ENCODE measurements at places on chromosomes 2 and 18. TPM values are rescaled to one million over a fixed set of nuclear protein-coding genes. Genes with fewer than 3 reads are reported as not detected.

DNA sequence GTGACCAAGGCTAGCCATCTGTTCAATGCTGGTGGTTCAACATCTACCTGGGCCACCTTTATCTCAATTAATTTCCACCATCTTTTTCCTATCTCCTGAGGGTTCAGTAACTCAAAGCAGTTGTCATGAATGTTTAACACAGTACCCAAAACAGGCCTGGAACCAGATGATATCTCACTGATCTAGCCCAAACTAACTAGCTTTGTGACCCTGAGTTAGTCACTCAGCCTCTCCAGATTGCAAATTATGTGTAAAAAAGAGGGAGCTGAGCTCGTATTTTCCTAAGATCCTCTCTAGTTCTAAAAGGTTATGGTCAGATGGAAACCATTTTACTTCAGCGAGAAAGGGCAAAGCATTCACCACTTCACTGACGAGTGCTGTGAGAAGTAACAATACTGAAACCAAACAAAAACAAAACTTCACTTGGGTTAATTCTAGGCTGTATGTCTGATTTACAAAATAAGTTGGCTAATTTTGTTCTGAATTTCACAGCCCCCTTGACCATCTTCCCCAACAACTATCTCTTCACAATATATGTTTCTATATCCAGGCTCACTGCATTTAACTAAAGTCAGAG, 14.8 kb downstream of the SPRED2 start:
- no peak for DNase-seq

GRCh38 chr2:124523096-124523495, 498.0 kb downstream of the CNTNAP5 start:
- no peak for DNase-seq

- no peak for DNase-seq
Observed at GRCh38 chr2:136131961-136132824, 14.2 kb upstream of the CXCR4 start.

GRCh38 chr2:8030573-8031303, 651.1 kb upstream of the ID2 start:
- DNase-seq, result no peak

- no peak for DNase-seq
Observed at GRCh38 chr18:63177919-63178821, 141.4 kb downstream of the BCL2 start.

DNA sequence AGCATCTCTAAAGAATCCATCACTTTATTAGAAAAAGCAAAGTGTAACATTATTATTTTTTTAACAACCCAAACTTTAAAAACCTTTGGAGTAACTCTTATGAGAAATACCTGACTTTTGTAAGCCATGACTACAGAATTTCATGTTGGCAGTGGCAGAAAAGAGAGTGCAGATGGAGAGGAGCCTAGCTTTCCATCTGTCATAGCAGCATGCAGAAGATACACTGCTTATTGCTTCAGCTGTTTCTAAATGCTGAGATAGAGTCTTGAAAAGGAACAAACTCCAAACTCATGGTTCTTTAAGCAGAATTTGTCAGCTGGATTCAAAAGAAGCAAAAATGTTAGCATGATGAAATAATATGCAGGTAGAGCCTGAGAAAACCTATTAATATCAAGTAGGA, 1130.3 kb downstream of the DPP10 start:
- no peak for DNase-seq

DNA sequence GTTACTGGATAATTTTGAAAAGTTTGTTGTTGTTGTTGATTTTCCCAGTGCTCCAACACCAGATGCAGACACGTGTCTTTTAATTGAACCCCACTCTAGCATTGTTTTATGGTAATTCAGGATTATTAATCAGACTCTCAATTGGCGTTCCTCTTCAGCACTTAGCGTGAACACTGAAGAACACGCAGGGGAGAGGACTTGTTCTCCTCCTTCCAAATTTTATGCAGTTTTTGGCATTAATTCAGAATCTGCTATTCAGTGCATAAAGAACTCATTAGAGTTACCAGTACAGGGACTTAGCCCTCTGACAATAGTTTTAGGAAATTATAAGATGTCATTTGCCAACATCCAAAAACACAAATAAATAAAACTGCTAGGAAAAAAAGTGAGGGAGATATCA, 75.5 kb downstream of the SNTG2 start:
- no peak for DNase-seq

DNA sequence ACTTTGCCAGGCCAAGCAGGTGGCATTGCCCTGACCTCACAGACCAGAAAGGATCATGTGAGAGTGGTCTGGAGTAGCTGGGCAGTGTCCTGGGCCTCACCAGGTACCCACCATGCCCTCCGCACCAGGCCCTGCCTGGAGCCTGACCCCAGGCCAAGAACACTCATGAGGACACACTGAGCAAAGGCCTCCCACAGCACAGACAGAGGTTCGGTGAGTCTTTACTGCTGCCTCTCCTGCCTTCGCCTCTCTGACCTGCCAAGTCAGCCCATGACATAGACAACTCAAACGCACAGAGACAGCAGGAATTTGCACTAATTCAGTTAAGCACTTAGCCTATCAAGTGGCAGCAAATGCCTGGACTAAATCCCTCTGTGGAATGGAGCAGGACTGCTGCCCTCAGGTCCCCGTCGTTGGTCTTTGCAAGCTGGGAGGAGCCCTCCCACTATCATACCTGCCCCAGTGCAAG, 62.5 kb downstream of the RHOB start:
- no peak for DNase-seq

DNA sequence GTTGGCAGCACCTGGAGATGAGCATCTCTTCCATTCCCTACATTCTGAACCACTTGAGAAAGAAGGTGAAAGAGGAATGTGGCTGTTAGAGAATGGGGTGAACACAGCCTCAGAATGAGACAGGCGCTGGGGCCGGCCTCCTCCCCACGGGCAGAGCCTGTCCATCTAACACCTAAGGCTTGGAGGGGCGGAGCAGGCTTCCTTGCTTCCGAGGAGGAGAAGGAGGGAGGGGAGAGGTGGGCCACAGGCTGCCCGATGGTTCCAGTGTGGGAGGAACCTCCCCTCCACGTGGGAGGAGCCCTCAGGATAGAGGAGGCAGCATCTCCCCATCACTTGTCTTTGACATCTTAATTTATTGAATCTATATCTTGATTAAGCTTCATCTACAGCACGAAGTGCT, 68.6 kb downstream of the CIB4 start:
- DNase-seq, result no peak

GRCh38 chr2:217269701-217270484, 410.0 kb upstream of the TNP1 start:
- no peak for DNase-seq

DNA sequence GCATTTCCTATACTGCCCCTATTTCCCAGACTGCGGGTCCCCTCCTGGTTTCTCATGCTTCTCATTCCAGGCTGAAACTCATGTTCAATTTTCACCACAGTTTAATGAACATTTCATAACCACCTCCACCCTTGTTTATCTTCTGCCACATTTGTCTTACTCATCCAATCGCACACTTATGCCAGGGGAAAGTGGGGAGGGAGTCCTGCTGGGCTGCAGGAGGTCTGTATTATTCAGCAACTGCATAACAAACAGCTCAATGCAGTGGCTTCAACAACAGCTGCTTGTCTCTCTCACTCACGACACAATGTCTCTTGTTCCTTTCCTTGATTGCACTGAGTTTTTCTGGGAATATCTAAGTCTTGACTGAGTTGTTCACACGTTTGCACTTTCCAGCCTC, 106.0 kb downstream of the ZNF519 start:
- DNase-seq, result no peak

- no peak for DNase-seq
Observed at GRCh38 chr2:83615511-83615910, 843.6 kb downstream of the SUCLG1 start.

DNA sequence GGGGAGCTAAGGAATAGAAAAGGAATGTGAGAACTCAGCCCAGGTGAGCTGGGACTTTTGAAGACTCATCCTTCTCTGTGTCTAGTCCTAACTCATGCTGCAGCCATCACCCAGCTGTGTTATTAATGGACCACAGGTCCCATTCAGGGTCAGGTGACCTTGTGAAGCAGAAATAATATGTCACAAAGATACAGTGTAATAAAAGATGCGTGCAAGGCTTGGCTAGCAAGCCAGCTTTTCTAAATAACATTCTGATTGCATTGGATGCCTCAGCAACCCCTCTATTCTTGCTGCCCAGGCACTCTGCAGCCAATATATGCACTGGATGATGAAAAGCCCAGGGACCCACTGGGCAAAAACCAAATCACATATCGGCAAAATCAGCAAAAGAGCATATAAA, 393.1 kb upstream of the PIK3C3 start:
- DNase-seq, result no peak

DNA sequence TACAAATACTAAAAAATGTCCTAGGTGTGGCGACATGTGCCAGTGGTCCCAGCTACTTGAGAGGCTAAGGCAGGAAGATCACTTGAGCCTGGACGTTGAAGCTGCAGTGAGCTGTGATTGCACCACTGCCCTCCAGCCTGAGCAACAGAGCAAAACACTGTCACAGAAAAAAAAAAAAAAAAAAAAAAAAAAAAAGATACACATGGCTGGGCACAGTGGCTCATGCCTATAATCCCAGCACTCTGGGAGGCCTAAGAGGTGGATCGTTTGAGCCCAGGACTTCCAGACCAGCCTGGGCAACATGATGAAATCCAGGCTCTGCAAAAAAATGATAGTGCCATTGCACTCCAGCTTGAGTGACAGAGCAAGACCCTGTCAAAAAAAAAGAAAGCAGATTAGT, 13.7 kb downstream of the KANSL1L start:
- no peak for DNase-seq

GRCh38 chr2:119264781-119265692, 41.4 kb downstream of the STEAP3 start:
- peak; percentile 70 for DNase-seq

DNA sequence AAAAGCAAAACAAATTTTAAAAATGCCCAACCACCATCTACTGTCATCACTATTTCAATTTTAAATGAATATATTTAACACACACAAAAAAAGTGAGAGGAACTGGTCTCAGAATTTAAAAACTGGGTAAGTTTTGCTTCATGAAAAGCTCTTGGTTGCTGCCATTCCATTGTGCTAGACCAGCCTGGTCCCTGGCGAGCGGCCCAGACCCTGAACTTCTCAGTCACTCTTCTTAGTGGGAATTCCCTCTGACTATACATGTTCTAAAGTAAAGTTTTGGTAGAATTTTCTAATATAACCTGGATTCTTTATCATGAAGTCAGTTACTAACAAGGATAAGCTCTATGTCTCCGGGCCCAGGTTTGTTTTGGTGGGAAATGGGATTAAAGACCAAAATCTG, 34.8 kb upstream of the TMEM177 start:
- DNase-seq, result no peak

DNA sequence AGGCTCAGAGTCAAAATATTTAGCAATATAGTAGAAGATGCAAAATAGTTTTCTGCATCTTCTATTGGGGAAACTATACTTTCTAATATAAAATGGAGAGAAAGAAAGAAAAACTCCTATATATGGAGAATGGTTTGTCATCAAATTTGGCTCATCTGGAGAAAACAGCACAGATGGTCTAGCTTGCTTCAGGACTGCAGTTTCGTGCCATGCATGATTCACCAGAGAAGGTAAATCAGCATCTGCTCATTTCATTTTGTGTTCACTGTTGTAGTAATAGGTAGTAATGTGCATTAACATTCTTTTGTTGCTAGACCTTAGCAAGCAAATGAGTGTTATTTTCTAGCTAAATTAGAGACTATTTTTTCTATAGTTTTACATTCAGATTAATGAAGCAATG, 179.0 kb downstream of the ASXL3 start:
- DNase-seq, result no peak

DNA sequence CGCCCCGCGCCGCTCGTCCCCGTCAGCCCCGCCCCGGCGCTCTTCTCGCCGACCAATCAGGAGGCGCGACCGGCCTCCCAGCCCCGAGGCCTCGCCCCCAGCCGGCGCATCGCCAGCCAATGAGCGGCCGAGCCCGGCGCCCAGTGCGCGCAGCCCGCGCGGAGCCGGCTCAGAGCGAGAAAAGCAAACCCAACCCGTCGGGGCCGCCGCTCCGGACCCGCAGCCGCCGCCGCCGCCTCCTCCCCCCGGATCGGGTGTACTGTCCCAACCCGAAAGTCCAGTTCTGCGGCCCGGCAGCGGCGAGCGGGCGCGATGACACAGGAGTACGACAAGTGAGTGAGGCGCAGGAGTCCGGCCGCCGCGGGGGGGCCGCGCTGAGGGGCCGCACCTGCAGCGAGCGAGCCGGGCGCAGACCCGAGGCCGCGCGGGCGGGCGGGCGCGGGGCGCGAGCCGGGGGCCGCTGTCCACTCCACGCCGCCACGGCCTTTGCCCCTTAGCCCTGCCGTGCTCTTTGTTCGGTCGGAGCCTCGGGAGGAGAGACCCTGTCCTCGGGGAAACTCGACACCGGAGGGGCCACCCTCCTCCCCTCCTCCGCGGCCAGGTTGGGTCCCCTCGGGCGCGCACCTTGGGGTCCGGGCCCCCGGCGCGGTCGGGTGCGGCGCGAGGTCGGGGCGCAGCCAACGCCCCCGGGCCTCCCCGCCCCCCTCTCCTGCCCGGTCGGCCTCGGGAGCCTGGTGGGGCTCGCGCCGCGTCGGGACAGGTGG, at the start of gene GRHL1:
Gene GRHL1, plus strand, starts transcription at position 172 of the 764 bp plus-strand sequence. Its CDS starts 141 bp downstream, at position 313.
- DNase-seq, result peak; percentile 94

GKN1 gene
- not detected for total RNA-seq

CERKL gene
- total RNA-seq, result not detected

CMPK2 gene
- 4.6 TPM for total RNA-seq

THOC1 gene
- total RNA-seq, result 30.5 TPM

SLC19A3 gene
- total RNA-seq, result 12.9 TPM

LHCGR gene
- not detected for total RNA-seq

MOCOS gene
- total RNA-seq, result 27.0 TPM

ABCG8 gene
- 81.2 TPM for total RNA-seq

CHST9 gene
- 6.4 TPM for total RNA-seq
